ENCODE measurements at places on chromosomes 1 and 21. TPM values are rescaled to one million over a fixed set of nuclear protein-coding genes. Genes with fewer than 3 reads are reported as not detected.

The OLIG2 gene
- not detected for total RNA-seq

The SCAF4 gene
- 19.5 TPM for total RNA-seq

The MANEAL gene
- 4.0 TPM for total RNA-seq

- peak; percentile 77 for DNase-seq
- H3K27ac ChIP-seq = peak overlapping the region; percentile 58
- peaks cover 59% of the 10 kb centered on the region for H3K4me1 ChIP-seq
- H3K36me3 ChIP-seq = peaks cover 19% of the 10 kb centered on the region
- no peaks in the 10 kb centered on the region for H3K27me3 ChIP-seq
- H3K4me3 ChIP-seq = no peak overlapping the region
These were observed 9.5 kb downstream of the ZBTB7B start for GRCh38 chr1:155012026-155012546.

DNA sequence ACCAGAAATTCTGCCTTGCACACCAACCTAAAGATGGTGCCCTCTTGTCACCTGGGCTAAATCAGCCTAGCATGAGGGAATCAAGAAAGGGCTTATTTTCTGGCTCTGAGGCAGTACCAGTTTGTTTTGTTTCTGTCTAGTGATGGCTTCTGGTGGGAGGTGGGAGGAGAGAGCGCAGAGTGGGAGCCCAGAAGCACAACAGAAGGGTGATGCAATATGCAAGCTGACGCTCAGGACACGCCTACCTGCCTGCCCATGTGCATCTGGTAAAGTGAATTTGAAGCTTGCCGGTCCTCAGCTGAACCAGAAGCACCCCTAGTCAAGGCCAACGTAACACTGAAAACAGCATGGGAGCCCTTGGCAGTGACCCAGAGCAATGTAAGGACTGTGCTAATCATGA, 138.4 kb upstream of the TIAM1 start:
- DNase-seq = no peak
- no peak overlapping the region for H3K27ac ChIP-seq
- no peak overlapping the region for H3K4me3 ChIP-seq

DNA sequence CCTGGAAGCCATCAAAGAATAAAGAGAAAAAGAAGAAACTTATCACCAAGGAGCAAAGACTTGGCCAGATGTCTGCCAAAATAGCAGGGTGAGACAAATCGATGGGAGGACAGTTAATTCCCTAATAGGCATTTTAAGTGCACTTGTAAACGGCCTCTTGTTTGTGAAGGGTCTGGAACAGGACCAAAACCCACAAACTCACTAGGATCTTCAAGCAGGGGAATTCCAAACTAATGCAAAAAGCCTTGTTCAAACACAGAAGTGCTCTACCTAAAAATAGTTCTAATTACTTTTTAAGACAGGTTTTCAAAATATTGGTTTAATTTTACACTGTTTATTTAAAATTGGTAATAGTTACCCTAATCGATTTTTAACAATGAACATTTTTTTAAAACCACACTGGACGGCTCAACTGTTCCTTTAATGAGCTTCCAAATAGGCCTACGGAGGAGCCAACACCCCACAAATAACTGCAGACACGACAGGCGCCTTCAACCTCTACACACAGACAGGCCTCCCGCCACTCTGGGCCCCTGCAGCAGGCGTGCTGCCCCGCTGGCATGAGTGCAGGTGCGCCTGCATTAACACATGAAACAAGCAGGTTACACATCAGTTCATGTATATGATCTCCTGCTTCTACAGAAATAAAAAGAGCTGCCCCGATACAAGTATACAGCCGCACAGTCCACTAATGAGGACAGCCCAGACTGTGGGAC, 15.8 kb downstream of the UBE2G2 start:
- H3K4me3 ChIP-seq = no peak overlapping the region
- H3K27me3 ChIP-seq = no peaks in the 10 kb centered on the region
- peak; percentile 36 for DNase-seq
- no peaks in the 10 kb centered on the region for H3K36me3 ChIP-seq

GRCh38 chr1:163013826-163014600, 55.1 kb upstream of the RGS4 start:
- H3K4me1 ChIP-seq = no peaks in the 10 kb centered on the region
- H3K27ac ChIP-seq = no peak overlapping the region
- no peak for DNase-seq
- H3K4me3 ChIP-seq = no peak overlapping the region
- no peaks in the 10 kb centered on the region for H3K36me3 ChIP-seq
- H3K27me3 ChIP-seq = no peaks in the 10 kb centered on the region

DNA sequence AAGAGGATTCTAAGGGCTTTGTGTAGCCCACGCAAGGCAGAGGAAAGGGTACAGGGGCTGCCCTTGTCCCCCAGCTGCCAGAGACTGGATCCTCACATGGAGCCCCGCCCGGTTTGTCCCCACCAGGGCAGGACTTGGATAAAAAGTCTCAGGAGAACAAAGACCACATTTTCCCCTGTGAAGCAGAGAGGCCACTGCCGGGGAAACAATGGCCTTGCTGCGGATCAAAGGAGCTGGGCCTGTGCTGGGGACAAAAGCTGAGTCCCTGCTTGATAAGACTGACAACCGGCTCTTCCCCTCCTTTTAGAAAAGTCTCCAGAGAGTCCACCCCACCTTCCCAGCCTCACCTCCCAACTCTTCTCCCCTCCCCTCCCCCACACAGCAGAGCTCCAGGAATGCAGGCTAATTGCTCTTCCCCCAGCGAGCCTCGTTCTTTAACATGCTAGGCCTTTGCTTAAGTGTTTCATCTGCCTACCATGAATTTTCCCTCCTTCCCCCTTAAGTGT, 142.4 kb downstream of the PLPP3 start:
- H3K27ac ChIP-seq = no peak overlapping the region
- no peak for DNase-seq
- H3K36me3 ChIP-seq = no peaks in the 10 kb centered on the region

DNA sequence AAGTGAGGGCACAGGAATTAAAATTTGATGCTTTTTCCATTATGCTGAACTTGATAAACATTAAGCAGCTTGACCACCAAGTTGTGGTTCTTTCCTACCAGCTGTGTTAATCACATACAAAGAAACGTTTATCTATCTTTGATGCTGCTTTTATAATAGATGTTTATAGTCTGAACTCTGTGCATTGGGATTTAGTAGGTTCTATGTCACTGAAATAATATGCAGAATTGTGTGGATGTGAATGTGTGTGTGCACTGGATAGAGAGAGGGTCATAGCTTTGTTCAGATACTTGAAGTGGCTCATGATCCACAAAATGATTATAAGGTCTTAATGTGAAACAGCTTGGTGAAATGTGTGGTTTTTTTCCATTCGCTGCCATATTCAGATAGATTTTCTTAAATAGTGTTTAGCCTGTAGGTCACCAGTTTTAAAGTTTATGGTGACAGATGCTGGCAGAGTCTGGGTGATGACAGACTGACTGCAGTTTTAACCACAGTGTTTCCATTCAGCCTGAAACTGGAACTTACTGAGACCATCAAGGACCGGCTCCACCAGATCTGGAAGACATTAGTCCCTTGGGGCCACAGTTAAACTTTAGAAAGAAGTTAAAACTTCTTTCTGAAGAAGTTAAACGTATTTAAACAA, 10.2 kb downstream of the DDI2 start:
- H3K27me3 ChIP-seq = no peaks in the 10 kb centered on the region
- no peak overlapping the region for H3K27ac ChIP-seq
- no peak for DNase-seq

DNA sequence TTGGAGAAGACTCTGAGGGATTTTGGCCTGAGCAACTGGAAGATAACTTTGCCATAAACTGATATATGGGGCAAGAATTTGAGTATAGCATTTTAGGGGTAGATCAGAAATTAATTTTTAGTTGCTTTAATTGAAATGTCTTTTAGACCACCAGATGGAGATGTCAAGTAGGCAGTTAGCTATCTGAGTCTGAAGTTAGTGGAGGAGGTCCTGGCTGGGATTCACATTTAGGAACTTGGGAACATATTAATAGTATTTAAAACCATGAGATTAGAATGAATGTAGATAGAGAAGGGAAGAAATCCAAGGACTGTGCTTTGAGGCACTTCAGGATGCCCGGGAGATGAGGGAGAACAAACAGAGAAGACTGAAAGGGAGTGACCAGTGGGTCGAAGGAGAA, 32.6 kb downstream of the SLC44A3 start:
- DNase-seq = no peak
- no peaks in the 10 kb centered on the region for H3K36me3 ChIP-seq
- no peak overlapping the region for H3K27ac ChIP-seq
- peaks cover 7% of the 10 kb centered on the region for H3K4me1 ChIP-seq
- no peaks in the 10 kb centered on the region for H3K27me3 ChIP-seq
- no peak overlapping the region for H3K4me3 ChIP-seq

- no peaks in the 10 kb centered on the region for H3K36me3 ChIP-seq
- no peak overlapping the region for H3K4me3 ChIP-seq
- no peak overlapping the region for H3K27ac ChIP-seq
- H3K4me1 ChIP-seq = no peaks in the 10 kb centered on the region
- no peaks in the 10 kb centered on the region for H3K27me3 ChIP-seq
These were observed 560.4 kb downstream of the PTBP2 start for GRCh38 chr1:97281962-97282361.

DNA sequence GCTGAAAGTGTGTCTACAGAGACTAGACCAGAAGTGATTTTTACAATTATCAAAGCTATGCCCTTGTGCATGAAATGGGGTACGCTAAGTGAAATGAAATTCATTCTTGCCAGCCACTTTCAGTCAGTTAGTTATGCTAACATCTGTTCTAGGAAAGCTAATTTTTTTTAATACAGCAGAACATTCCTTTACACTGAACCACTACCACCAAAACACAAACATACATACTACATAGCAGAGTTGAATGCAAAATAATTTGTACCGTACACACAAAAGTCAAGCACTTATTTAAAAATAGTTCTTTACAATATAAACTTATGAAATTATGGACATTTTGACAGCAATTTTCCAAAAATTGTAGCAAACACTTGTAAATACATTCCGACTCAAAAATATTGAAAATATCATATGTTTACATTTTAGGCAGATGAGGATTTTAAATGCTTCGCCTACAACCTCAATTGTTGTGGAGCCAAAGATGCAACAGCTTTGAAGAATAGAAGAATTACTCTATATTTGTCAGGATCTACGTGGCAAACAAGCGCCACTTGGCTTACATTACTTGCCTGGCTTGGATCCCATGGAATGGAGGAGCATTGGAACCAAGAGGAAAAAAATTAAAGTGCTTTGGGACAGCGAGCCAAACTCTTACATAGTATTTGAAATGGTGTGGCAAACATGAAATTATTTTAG, 30.6 kb downstream of the WLS start:
- H3K4me3 ChIP-seq = no peak overlapping the region
- no peak overlapping the region for H3K27ac ChIP-seq
- H3K36me3 ChIP-seq = no peaks in the 10 kb centered on the region
- no peaks in the 10 kb centered on the region for H3K4me1 ChIP-seq

GRCh38 chr1:168348146-168348709, 67.6 kb downstream of the TBX19 start:
- no peak overlapping the region for H3K4me3 ChIP-seq
- H3K27ac ChIP-seq = no peak overlapping the region
- H3K4me1 ChIP-seq = no peaks in the 10 kb centered on the region

DNA sequence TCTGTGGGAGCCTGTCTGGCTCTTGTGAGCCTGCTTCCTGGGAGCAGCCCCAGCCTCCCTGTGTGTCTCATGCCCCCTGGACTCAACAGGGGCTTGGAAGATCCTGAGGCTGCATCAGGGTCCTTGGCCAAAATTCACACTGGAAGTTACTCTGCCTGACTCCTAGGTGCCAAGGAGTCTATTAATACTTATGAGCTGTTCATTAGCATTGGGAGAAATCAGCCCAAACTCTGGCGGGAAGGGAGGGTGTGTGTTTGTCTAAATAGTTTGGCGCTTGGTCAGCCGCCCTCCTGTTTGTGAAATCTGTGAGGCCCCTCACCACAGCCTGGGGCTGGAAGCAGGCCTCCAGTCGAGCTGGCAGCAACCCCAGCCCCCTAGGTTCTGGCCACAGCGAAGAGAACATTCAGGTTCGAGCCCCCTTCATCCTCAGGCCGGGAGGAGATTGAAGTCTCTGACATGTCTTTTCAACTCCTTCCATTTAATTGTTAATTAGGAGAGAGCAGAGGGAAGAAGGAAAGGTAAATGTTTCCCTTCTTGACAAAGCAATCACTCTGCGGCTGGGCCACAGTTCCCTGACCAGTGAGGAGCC, 82.1 kb upstream of the F3 start:
- peaks cover 16% of the 10 kb centered on the region for H3K4me1 ChIP-seq
- H3K27ac ChIP-seq = no peak overlapping the region
- no peaks in the 10 kb centered on the region for H3K27me3 ChIP-seq
- H3K36me3 ChIP-seq = no peaks in the 10 kb centered on the region
- no peak for DNase-seq

DNA sequence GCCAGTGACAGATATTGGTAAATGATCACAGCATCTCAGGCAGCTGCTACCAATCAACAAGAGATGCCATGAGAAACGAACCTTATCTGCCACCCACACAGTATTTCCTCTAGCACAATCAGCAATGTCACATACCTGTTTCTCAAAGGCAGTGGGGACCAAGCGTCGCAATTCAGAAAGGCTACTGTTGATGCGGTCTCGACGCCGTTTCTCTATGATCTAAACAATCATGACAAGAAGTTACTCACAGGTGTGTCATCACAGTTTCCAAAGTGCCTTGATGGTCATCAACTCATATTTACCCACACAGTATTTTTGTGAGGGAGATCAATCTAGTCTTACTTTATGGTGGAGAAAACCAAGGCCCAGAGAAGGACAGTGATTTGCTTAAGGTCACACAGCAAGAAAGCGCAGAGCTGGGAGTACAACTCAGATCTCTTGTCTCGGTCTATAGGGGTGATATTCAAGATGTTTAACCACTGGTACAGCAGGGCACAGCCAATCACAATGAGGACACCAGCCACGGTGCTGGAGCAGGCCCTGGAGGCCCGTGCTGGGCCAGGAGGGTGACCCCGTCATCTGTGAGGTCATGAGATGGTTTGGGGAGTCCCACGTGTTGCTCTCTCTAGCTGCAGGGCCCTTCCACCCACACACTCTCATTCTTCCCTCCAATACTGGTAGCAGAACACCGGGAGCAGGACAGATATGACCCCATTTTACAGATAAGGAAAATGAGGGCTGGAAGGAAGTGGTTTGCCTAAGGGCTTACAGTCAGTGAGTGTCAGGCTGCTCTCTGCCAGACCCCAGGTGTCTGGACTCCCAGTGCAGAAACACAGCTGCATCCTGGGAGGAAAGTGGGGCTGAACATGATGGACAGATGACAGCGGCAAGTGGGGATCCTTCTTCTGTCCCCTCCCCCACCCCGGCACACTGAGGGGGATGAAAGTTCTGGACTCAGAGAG, 7.8 kb downstream of the HEYL start:
- DNase-seq = no peak
- no peaks in the 10 kb centered on the region for H3K27me3 ChIP-seq
- H3K4me3 ChIP-seq = no peak overlapping the region
- no peaks in the 10 kb centered on the region for H3K36me3 ChIP-seq

GRCh38 chr1:15684042-15684461, at the start of gene PLEKHM2:
Gene PLEKHM2 (plus strand): TSS chr1:15684320. CDS start chr1:15684559, 239 bp downstream.
- H3K27ac ChIP-seq = peak within 1 kb of the TSS; percentile 94
- H3K4me3 ChIP-seq = peak within 1 kb of the TSS; percentile 33
- no peaks in the 10 kb centered on the region for H3K36me3 ChIP-seq
- H3K4me1 ChIP-seq = peaks cover 34% of the 10 kb centered on the region

Data from thyroid gland (tissue), 4 donors.